ENCODE measurements at places on chromosomes 11 and 22.

DNA sequence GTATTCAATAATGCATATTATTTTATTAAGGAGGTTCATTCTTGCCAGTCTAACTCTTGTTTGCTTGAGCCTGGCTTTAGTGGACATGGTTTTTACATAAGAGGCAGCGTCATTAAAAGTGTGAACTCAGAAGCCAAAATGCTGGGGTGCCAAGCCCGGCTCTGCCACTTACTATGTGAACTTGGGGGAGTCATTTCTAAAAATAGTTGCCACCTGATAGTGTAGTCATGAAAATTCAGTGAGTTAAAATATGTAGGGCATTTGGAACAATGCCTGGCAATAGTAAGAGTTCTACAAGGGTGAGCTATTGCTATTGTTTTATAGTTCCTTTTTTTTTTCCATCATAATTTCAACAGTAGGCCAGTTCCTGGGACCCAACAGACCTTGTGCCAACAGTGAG lies 49.9 kb downstream of the TENM4 start:
- H3K36me3 ChIP-seq, result no peaks in the 10 kb centered on the region
- DNase-seq, result no peak
- no peak overlapping the region for H3K27ac ChIP-seq

DNA sequence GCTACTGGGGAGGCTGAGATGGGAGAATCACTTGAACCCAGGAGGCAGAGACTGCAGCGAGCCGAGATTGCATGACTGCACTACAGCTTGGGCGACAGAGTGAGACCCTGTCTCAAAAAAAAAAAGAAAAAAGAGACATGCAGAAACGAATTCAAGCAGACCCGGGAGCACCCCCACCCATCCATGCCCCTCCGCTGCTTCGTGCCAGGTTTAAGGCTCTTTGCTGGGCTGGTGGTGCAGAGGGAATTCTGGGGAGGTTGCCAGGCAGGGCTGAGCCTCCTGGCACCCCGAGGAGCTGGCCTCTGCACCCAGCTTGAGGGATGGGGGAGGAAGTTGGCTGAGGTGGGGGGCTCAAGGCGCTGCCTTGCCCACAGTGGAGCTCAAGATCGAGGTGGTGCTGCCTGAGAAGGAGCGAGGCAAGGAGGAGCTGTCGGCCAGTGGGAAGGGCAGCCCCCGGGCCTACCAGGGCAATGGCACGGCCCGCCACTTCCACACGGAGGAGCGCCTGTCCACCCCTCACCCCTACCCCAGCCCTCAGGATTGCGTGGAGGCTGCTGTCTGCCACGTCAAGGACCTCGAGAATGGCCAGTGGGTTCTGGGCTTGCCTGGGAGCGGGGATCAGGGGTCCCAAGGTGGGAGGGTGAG lies 6.0 kb downstream of the AIFM3 start:
- 0 out of 2 replicates have a peak, but pooled peaks cover 1% of the 10 kb centered on the region for H3K36me3 ChIP-seq
- 0 out of 2 replicates have a peak, but pooled peaks cover 6% of the 10 kb centered on the region for H3K4me1 ChIP-seq
- no peak overlapping the region for H3K4me3 ChIP-seq
- H3K27ac ChIP-seq, result no peak overlapping the region
- peaks cover 37% of the 10 kb centered on the region for H3K27me3 ChIP-seq

- H3K27me3 ChIP-seq, result no peaks in the 10 kb centered on the region
- peaks cover 41% of the 10 kb centered on the region for H3K4me1 ChIP-seq
- H3K36me3 ChIP-seq, result no peaks in the 10 kb centered on the region
- no peak overlapping the region for H3K4me3 ChIP-seq
- no peak overlapping the region for H3K27ac ChIP-seq
These were observed 177.2 kb upstream of the MTMR2 start for GRCh38 chr11:96101146-96101545.

DNA sequence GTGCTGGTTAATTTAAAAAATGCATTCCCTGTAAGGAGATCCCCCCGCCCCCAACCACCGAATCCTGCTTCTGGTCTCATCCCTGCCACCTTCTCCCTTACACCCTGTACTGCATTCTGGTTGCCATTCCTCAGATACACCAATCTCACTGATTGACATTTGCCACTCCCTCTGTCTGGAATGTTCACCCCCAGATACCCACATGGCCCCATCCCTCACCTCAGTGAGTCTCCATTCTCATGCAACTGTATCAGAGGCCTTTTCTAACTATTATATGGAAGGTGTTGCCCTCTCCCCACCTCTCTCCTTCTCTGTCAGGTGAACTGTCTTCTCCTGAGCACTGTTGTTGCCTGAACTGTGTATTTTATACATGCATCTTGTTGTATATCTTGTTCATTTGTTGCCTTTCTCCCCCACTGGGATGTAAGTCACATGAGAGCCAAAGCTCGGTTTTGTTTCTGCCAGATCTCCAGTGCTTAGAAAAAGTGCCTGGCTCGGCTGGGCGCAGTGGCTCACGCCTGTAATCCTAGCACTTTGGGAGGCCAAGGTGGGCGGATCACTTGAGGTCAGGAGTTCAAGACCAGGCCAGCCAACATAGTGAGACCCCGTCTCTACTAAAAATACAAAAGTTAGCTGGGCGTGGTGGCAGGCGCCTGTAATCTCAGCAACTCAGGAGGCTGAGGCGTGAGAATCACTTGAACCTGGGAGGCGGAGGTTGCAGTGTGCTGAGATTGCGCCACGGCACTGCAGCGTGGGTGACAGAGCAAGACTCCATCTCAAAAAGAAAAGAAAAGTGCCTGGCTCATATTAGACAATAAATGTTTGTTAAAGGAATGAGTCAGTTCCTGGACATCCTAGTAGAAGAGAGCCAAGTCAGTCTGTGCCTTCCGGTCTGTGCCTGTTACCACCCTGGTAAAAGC lies 61.0 kb downstream of the TNRC6B start:
- H3K36me3 ChIP-seq, result no peaks in the 10 kb centered on the region
- peaks cover 51% of the 10 kb centered on the region for H3K4me1 ChIP-seq
- H3K4me3 ChIP-seq, result no peak overlapping the region
- no peaks in the 10 kb centered on the region for H3K27me3 ChIP-seq

- no peak overlapping the region for H3K4me3 ChIP-seq
- DNase-seq, result no peak
- peak overlapping the region; percentile 90 for H3K27ac ChIP-seq
- H3K27me3 ChIP-seq, result no peaks in the 10 kb centered on the region
- H3K4me1 ChIP-seq, result peaks cover 29% of the 10 kb centered on the region
- H3K36me3 ChIP-seq, result peaks cover 8% of the 10 kb centered on the region
These were observed 84.6 kb downstream of the BUD13 start for GRCh38 chr11:116688202-116688540.

- no peak overlapping the region for H3K27ac ChIP-seq
- DNase-seq, result no peak
- peaks cover 6% of the 10 kb centered on the region for H3K27me3 ChIP-seq
- H3K4me1 ChIP-seq, result peaks cover 5% of the 10 kb centered on the region
These were observed 94.8 kb upstream of the AMOTL1 start for GRCh38 chr11:94673386-94673785.

- DNase-seq, result peak; percentile 39
- H3K4me1 ChIP-seq, result peaks cover 42% of the 10 kb centered on the region
- H3K4me3 ChIP-seq, result no peak overlapping the region
- no peak overlapping the region for H3K27ac ChIP-seq
- 0 out of 2 replicates have a peak, but pooled peaks cover 4% of the 10 kb centered on the region for H3K36me3 ChIP-seq
- H3K27me3 ChIP-seq, result peaks cover 42% of the 10 kb centered on the region
These were observed 4.6 kb downstream of the C11orf96 start for GRCh38 chr11:43947003-43947500.

- H3K4me1 ChIP-seq, result peaks cover 73% of the 10 kb centered on the region
- H3K27ac ChIP-seq, result peak overlapping the region; percentile 47
- no peaks in the 10 kb centered on the region for H3K36me3 ChIP-seq
- no peak for DNase-seq
- H3K27me3 ChIP-seq, result no peaks in the 10 kb centered on the region
- H3K4me3 ChIP-seq, result no peak overlapping the region
These were observed 32.6 kb downstream of the TEAD1 start for GRCh38 chr11:12706545-12707499.

- no peak for DNase-seq
- H3K36me3 ChIP-seq, result no peaks in the 10 kb centered on the region
- H3K27me3 ChIP-seq, result no peaks in the 10 kb centered on the region
- peaks cover 63% of the 10 kb centered on the region for H3K4me1 ChIP-seq
- H3K4me3 ChIP-seq, result no peak overlapping the region
These were observed 73.8 kb upstream of the CDON start for GRCh38 chr11:126136507-126136906.

DNA sequence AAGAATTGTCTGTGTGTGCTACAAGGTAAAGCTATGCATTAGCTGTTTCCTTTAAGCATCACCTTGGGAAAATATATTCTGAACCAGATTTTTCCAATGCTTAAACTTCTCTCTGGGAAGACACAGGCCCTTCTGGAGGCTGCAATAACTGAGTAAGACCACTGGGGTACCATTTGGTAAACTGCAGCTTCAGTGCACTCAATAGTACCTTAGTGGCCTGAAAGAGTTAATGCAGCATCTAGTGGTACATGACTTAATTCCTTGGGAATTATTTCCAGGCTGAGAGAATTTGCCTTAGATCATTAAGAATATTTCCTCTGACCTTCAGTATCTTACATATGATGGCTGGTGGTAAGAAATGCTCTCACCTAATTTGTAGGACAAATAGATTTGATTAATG lies 727.4 kb downstream of the DLG2 start:
- H3K4me3 ChIP-seq, result no peak overlapping the region
- DNase-seq, result peak; percentile 14
- H3K27ac ChIP-seq, result no peak overlapping the region

GRCh38 chr11:106395716-106396349 lies 318.4 kb downstream of the AASDHPPT start:
- no peak overlapping the region for H3K27ac ChIP-seq
- no peak for DNase-seq
- H3K4me3 ChIP-seq, result no peak overlapping the region
- no peaks in the 10 kb centered on the region for H3K27me3 ChIP-seq
- H3K4me1 ChIP-seq, result peaks cover 25% of the 10 kb centered on the region

GRCh38 chr22:22429369-22430108 lies 79.0 kb downstream of the ZNF280B start:
- H3K36me3 ChIP-seq, result no peaks in the 10 kb centered on the region
- no peak overlapping the region for H3K4me3 ChIP-seq
- H3K27me3 ChIP-seq, result peaks cover 100% of the 10 kb centered on the region
- no peak overlapping the region for H3K27ac ChIP-seq

Measured in WTC11 (cell line).